ENCODE measurements at places on chromosomes 1 and 21.

- no peak for DNase-seq
Measured at GRCh38 chr1:228408869-228409805, 2.5 kb upstream of the TRIM11 start.

DNA sequence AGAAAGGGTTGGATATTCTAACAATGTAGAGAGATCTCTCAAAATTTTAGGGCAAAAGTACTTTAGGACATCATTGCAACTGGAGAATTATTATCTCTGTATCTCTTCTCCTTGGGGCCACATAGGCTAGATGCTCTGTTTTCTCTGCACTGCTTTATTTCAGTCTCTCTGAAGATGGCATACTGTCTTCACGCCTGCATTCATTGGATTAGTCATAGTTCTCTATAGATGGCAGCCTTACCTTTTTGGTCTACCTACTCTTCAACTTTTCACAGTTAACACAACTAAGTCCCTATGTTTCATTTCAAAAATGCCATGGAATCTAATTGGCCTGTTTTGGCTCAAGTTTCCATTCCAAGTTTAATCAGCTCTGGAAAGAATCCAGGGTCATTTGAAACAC, 1623.3 kb upstream of the B3GALT2 start:
- DNase-seq, result no peak

GRCh38 chr1:213110349-213111300, 59.6 kb downstream of the RPS6KC1 start:
- no peak for DNase-seq

DNA sequence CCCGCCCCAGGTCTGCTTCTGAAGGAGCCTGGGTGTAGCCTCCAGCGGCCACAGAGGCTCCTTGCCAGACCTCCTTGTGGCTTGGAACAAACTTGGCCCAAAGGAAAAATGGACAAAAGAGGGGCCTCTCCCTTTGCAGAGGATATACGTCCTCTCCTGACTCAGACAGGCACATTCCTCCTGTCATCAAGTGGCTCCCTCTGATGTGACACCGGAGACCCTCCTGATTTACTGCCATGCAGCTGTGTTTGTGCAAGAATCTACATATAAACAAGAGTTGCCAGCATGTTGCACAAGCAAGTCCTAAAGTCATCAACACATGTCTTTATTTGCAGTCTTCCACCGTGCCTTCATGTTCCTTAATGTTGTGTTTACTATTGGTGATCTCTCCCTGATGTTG, 54.1 kb upstream of the F3 start:
- no peak for DNase-seq

DNA sequence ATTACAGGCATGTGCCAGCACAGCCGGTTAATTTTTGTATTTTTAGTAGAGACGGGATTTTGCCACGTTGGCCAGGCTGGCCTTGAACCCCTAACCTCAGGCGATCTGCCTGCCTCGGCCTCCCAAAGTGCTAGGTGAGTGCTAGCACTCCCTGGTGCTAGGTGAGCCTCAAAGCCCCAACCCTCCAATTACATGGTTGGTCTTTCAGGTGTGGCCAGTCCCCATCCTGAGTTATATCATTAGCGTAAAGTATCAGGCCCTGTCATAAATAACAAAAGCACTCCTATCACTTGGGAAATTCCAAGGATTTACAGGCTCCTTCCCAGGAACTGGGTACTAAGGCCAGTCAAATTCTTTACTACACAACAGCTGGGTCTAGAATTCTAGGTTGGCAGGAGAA, 138.0 kb downstream of the PIK3R3 start:
- DNase-seq, result no peak

GRCh38 chr21:35614396-35614921, 445.9 kb downstream of the SETD4 start:
- DNase-seq, result no peak

GRCh38 chr1:67514786-67515185, 84.6 kb upstream of the SERBP1 start:
- DNase-seq, result no peak

DNA sequence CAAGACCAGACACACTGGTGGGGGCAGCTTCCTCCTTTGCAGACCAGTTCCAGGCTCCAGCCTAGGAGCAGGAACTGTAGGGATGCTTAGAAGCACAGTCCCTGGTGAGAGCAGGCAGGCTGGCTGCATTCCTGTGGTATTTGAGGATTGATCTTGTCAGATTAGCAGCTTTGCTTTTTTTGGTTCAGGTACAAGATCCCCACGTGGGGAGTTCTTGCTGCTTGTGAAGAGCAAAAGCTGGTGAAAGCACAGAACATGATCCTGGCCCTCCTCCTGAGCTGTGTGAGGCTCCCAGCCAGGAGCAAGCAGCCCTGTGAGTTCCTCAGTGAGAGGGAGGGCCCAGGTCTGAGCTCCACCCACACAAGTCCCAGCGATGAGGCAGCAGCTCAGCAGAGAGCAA, 75.3 kb upstream of the ARTN start:
- no peak for DNase-seq

GRCh38 chr21:41627428-41627827, 119.5 kb upstream of the TMPRSS2 start:
- DNase-seq, result no peak

GRCh38 chr21:34939673-34940331, 109.3 kb downstream of the RUNX1 start:
- no peak for DNase-seq

- no peak for DNase-seq
Measured at GRCh38 chr1:93961906-93962305, 52.7 kb upstream of the GCLM start.

- no peak for DNase-seq
Measured at GRCh38 chr1:165632491-165632890, 1.5 kb downstream of the MGST3 start.

- DNase-seq, result no peak
Measured at GRCh38 chr1:202643397-202644218, 66.6 kb downstream of the SYT2 start.

DNA sequence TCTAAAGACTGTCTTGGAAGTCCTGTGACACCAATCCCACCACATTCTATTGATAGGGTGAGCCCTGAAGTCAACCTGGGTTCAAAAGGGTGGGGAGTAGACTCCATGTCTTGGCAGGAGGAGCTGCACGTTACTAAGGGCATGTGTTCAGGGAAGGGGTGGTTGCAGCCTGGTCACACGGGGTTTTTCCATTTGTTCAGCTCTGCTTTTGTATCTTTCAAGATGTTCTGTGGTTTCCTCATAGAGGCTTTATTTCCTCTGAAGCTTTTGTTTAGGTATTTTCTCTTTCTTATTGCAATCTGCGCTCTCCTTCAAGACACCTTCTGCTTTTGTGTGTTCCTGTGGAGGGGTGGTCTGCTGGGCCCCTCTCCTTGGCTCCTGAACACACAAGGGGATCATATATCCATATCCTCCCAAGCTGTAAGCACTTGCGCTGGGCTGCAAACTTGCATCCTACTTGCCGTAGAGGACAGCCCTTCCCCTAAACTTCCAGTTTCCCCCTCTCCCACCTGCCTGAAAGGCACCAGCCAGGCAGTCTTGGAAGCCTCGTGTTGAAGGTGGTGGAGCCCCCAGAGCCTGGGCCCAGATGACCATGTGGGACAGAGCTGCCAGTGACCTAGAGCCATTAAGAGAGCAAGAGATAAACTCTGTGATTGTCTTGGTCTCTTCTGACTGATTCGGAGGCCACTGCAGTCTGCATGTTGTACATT, 62.5 kb upstream of the TRAPPC10 start:
- DNase-seq, result no peak

DNA sequence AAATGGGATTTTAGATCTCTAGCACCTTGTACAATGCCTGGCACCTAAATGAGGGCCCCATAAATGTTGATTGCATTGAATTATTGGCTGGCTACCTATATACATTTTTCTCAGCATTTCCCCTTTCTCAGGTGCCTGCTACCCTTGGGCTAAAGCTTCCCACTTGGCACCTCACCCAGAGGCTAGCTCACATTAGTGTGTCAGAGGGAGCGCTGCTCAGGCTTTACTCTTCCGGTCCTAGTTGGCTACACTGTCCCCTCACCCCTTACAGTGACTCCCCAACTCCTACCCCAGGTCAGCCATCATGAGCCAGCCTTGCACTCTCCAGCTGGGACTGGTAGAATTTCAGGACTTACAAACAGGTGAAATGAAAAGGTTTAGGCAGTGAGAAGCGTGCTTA, 9.5 kb downstream of the TRAF5 start:
- DNase-seq, result no peak

DNA sequence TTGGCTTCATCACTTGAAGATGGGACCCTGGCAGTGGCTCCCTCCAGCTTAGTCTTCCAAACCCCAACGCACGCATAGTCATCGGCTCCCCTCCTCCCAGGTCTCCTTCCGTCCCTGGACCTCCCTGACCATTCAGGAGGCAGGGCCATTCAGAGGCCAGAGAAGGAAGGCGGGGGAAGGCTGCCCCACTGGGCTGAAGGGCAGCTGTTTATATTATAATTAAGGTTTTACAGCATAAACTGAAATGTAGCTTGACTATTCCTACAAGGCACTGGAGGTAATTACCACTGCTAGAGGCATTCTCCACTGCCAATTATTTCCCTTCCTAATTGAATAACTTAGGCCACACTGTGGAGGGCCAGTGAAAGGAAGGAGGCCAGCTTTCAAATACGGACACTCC, 170.6 kb upstream of the PROX1 start:
- DNase-seq, result no peak

GRCh38 chr1:179925922-179926849, 28.4 kb upstream of the CEP350 start:
- no peak for DNase-seq

DNA sequence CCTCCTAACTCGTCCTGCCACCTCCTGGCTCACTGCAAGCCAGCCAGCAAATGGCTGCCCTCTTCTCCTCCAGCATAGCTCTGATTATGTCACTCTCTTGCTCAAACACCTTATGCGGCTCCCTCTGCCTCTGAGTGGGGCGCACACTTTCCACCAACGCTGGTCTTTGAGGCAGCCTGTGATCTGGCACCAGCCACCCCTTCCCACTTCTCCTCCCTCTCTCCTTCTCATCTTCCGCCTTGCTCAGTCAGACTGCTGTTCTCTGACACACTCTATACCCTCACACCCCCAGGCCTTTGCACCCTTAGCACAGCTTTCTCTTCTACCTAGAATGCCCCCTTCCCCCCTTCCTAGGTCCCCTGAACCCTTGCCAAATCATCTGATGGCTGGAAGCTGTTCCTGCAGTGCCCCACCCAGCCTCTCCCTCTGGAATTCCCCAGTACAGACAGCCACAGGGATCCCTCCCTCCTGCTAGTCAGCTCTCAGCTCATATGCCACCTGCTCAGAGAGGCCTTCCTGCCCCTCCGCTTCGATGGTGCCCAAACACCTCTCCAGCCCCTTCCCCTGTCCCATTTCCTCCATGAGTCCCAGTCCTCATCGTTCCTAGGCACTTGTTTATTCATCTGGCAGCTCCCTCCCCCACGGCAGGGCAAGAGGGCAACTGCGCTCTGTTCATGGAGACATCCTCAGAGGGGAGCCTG, 21.7 kb upstream of the PEF1 start:
- DNase-seq, result no peak

DNA sequence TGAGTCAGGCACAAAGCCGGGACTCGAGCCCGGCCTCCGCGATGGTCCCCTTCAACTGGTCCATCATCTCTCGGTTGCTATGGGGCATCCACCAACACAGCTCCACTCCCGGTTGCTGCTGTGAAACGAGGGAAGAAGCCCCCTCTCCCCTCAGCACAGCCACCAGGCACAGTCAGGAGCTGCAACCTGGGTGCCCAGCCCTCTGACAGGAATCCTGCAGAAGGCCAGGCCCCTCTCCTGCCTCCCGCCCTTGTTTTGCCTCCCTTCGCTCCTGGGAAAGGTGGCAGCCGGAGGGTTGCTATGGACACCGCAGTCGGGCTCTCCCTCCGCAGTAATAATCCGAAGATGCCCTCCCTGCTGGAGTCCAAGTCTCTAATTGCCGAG, 8.9 kb upstream of the KCNN3 start:
- no peak for DNase-seq

DNA sequence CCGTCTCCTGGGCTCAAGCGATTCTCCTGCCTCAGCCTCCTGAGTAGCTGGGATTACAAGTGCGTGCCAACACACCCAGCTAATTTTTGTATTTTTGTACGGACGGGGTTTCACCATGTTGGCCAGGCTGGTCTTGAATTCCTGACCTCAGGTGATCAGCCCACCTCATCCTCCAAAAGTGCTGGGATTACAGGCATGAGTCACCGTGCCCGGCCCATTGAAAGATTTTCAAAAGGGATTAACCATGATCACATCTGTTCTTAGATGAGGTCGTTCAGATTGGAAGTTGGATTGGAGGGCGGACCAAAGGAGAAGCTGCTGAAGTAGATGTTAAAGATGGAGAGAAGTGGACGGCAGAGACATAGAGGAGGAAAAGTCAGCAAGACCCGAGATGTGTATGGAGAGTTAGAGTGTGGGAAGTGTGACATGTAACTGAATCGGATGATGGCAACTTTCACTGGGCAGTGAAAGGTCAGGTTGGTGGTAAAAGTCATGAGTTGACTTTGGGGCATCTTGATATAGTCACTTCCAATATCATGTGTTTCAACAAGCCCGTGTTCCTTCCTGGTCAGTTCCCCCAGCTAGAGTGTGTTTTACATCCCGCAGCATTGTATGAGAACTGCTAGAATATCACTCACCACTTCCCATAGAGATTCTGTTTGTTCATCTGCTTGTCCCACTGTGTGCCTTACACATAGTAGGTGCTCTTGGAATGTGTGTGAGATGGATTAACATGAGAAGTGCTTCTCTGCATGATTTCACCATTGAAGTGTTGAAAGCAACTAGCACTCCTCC, 54.4 kb upstream of the TINAGL1 start:
- no peak for DNase-seq

DNA sequence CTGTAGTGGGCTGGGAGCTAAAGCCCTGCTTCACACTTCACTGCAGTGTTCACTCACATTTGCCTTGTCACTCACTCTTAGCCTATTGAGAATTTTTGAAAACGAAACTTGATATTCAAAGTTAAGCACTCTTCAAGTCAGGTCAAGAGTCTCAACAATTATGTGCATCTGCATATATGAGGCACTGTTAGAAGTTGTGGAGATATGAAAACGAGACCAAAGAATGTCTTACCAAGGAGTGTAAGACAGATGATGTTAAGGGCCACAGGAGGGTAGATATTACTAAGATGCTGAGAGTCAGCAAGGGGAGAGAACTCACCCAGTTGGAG, 64.7 kb upstream of the GJA8 start:
- DNase-seq, result no peak

GRCh38 chr1:117976381-117976780, 46.8 kb downstream of the WDR3 start:
- DNase-seq, result no peak

GRCh38 chr1:111481387-111482221, 7.8 kb downstream of the C1orf162 start:
- DNase-seq, result peak; percentile 47

- no peak for DNase-seq
Measured at GRCh38 chr1:52159033-52159789, 17.3 kb downstream of the ZFYVE9 start.

- no peak for DNase-seq
Measured at GRCh38 chr1:204705493-204705811, 19.9 kb upstream of the LRRN2 start.

DNA sequence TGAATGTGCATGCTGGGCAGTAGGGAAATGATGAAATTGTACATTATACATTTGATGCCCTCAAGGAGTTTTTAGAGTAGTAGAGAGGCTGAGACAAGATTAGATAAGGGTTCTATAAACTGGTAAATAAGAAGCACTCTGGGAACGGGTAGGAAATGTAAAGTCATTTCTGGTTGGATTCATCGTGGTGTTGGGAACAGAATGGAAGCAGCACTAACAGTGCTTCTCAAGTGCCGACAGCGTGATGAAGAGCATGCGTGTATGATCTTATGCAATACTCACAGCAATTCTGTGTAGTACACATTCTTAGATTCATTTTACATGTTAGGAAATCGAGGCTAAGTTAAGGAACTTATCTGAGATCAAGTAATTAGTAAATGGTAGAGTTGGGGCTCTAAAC, 45.9 kb downstream of the GPR88 start:
- DNase-seq, result no peak

GRCh38 chr1:116556289-116557006, 14.4 kb downstream of the CD58 start:
- no peak for DNase-seq
